H9 (cell line): ENCODE measurements at places on chromosomes 12 and 14. TPM values are rescaled to one million over a fixed set of nuclear protein-coding genes. Genes with fewer than 3 reads are reported as not detected.

DNA sequence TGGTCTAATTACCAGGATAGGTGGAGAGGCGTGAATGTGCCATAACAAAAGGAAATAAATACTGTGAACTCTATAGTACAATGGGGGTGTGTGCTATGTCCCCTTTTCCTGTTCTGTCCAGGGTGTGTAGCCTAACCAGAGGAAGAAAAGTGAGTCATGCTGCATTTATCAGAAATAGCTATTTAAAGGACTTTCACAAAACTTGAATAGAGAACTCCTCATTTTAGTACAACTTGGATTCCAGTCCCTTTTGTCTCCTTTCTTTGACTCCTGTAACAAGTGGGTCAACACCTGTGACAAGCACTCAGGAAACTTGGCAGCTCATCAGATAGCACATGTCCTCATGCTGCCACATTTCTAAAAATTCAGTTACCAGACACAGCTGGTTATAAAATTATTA lies 123.4 kb downstream of the CCDC91 start:
- DNase-seq: no peak

DNA sequence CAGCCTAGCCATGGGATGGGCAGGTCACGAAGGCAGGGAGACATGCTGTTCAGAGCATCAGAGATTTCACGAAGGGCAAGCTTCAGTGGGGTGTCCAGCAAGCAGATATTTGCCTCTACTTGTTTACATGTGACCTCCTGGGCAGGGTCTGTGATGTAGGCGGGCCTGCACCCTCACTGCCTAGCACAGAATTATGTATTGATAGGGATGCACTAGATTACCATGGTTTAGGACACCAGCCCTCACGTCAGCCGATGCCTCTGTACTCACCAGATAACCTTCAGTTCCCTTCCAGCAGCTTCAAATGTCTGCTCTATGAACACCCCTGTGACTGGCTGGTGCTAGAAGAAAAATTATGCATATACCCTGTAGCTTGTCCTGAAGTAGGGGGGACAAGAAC lies 5.1 kb upstream of the EIF5 start:
- no peak for DNase-seq

DNA sequence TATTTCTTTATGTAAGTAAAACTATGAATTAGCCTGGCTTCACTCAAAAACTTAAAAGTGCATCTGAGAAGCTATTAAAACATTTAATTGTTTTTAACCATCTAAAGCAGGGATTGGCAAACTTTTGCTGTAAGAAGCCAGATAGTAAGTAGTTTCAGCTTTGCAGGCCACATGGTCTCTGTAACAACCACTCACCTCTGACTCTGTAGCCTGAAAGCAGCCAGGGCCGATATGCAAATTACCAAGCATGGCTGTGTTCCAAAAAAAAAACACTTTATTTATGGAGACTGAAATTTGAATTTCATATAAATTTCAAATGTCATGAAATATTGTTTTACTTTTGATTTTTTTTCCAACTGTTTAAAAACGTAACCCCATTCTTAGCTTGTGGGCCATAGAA lies 95.3 kb downstream of the CIT start:
- DNase-seq: no peak

Gene ADCY6
- total RNA-seq: 30.2 and 31.1 TPM in 2 replicates

Gene ST8SIA1
- total RNA-seq: 0.18 TPM in 1 of 2 replicates, not detected in the other
